Activated CD8-positive, alpha-beta T cell treated with anti-CD3 and anti-CD28 coated beads, Interleukin-2, amount 10 ng/mL, durations not matched to agents 7 days and 5 days (primary cell): ENCODE measurements at places on chromosomes 7 and 10. TPM values are rescaled to one million over a fixed set of nuclear protein-coding genes. Genes with fewer than 3 reads are reported as not detected.

DNA sequence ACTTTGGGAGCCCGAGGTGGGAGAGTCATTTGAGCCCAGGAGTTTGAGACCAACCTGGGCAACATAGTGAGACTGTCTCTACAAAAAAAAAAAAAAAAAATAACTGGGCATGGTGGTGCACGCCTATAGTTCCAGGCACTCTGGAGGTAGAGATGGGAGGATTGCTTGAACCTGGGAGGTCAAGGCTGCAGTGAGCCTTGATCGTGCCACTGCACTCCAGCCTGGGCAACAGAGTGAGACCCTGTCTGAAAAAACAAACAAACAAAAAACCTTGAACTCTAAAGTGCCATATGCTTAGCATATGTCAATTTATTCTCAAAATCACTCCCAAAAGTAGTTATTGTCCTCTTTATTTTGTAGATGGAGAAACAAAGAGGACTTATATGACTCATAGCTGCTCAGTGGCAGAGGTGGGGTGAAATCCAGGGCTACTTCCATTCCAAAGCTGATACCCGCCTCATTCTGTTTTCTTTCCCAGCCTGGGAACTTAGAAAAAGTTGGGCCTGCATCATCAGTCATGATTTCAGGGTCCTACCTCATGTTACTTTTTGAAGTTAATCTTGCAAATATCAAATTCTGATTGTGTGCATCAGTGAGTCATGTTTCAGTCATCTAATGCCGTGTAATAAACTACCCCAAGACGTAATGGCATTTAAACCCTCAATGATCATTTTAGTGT lies 13.3 kb downstream of the DHTKD1 start:
- no peak overlapping the region for H3K4me3 ChIP-seq
- H3K27ac ChIP-seq = no peak overlapping the region
- peaks cover 17% of the 10 kb centered on the region for H3K36me3 ChIP-seq
- no peaks in the 10 kb centered on the region for H3K27me3 ChIP-seq

DNA sequence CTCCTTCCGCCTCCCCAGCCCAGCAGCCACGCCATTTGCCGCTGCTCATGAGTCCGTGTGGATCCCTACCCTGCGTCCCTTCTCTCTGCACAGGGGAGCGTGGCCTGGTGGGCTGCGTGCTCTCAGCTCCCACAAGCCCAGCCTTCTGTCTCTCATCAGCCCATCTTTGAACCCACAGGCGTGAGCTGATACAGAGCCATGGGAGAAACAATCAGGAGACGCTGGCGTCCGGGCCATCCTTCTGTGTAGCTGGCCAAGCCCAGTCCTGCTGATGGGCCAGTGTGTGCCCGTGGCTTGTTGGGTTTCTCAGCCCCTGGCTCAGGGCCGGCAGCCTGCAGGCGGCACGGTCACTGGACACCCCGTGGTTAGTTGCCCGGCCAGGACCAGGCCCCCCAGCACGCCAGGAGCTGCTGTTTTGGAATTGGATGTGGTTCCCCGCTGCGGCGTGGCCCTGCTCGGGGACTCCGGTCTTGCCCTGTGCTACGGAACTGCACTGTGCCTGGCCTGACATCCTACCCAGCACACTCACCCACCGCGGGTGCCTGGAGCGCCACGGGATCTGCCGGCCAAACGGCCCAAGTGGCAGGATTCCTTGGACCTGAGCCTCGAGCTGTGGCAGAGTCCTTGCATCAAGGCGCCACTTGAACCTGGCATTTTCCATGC lies 88.9 kb downstream of the ELFN1 start:
- H3K27me3 ChIP-seq = peaks cover 10% of the 10 kb centered on the region
- DNase-seq = no peak
- no peak overlapping the region for H3K27ac ChIP-seq
- H3K36me3 ChIP-seq = no peaks in the 10 kb centered on the region

- H3K27me3 ChIP-seq = peaks cover 25% of the 10 kb centered on the region
- no peak for DNase-seq
- no peak overlapping the region for H3K27ac ChIP-seq
- no peak overlapping the region for H3K4me3 ChIP-seq
Measured at GRCh38 chr7:72334698-72335097, 77.4 kb downstream of the CALN1 start.

GRCh38 chr7:142181966-142182365 lies 70.4 kb downstream of the MGAM2 start:
- peaks cover 16% of the 10 kb centered on the region for H3K27me3 ChIP-seq
- no peaks in the 10 kb centered on the region for H3K36me3 ChIP-seq
- no peak for DNase-seq
- no peak overlapping the region for H3K4me3 ChIP-seq
- H3K27ac ChIP-seq = no peak overlapping the region
- peaks cover 2% of the 10 kb centered on the region for H3K4me1 ChIP-seq

DNA sequence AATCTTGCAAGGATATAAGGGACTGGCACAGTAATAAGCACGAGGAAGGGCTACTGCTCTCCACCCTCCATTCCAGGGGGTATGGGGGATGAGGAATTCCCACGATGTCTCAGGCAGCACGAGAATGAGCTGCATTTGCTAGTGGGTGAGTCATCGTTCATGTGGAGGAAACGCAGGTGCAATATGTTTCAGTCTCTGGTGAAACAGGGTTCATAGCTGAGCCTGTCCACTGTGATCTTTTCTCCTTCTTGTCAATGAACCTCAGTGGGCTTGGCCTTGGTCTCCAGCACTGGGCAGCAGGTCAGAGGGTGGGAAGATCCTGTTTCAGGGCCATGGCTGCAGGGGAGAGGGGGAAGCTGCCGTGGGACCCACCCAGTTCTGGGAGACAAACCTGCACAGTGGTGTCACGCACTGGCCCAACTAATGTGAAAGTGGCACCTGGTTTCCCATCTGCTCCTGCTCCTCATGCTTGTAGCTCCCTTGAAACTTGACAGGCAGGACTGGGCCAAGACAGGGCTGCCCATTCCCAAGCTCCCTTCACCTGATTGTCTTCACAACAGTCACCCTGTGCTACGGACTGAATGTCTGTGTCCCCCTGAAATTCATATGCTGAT lies 181.9 kb downstream of the USP6NL start:
- DNase-seq = no peak
- peaks cover 6% of the 10 kb centered on the region for H3K4me1 ChIP-seq
- H3K4me3 ChIP-seq = no peak overlapping the region
- no peaks in the 10 kb centered on the region for H3K27me3 ChIP-seq

GRCh38 chr7:116571037-116571436 lies 46.2 kb downstream of the CAV1 start:
- H3K4me3 ChIP-seq = no peak overlapping the region
- H3K27ac ChIP-seq = no peak overlapping the region
- no peaks in the 10 kb centered on the region for H3K36me3 ChIP-seq
- H3K27me3 ChIP-seq = peaks cover 24% of the 10 kb centered on the region

DNA sequence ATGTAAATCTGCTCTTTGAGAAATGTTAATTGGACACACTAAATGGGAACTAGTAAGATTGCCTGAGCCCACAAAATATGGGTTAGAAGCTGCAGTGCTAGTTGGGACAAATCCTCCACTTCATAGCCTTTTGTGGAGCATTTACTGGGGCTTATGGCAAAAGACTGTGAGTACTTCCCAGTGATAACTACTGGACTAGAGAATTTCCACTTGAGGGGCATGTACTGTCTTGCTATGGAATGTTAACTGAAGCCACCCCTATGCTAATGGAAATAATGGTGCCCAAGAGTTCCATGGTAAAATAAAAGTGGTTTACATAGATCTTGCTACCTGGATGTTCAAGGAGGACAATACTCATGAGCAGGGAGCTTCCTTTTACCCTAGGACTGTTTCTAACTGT lies 29.3 kb downstream of the AVL9 start:
- H3K27me3 ChIP-seq = no peaks in the 10 kb centered on the region
- no peak for DNase-seq
- H3K27ac ChIP-seq = no peak overlapping the region
- H3K4me1 ChIP-seq = no peaks in the 10 kb centered on the region
- H3K36me3 ChIP-seq = peaks cover 38% of the 10 kb centered on the region
- H3K4me3 ChIP-seq = no peak overlapping the region

Gene ZNF92
- 17.3 TPM for total RNA-seq

Gene DNAAF5
- total RNA-seq = 27.0 TPM

Gene CCL26
- not detected for total RNA-seq

Gene OR6V1
- not detected for total RNA-seq

Gene GAD2
- total RNA-seq = not detected
